CD8-positive, alpha-beta memory T cell (primary cell): ENCODE measurements at places on chromosomes 6 and 20. TPM values are rescaled to one million over a fixed set of nuclear protein-coding genes. Genes with fewer than 3 reads are reported as not detected.

- DNase-seq = no peak
Measured at GRCh38 chr20:513429-513828, 30.2 kb downstream of the CSNK2A1 start.

GRCh38 chr6:32603888-32604287 is 14.2 kb upstream of the HLA-DRB1 start:
- DNase-seq = no peak

DNA sequence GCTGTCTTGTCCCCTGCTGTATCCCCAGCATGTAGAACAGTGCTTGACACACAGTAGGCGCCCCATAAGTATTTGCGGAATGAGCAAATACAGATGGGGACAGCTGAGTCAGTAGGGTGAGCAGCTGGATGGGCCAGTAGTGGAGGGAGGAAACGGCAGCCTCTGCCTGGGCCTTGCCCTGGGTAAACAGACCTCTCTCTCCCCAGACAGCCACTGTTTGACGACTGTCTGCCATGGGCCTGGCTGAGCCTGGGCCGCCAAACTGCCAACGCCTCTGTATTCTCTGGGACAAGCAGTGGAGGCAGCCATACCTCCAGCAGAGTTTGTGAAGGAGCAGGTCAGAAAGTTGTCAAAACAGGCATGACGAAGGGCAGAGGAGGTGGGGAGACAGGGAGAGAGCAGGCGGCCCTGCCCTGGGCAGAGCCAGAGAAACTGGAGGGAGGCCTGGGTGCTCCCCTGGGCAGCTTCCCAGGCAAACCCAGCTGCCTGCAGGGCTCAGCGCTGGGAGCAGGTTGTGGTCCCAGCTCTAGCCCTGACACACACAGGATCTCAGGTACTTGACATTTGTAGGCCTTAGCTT is 15.2 kb downstream of the HNF4A start:
- no peak for DNase-seq

DNA sequence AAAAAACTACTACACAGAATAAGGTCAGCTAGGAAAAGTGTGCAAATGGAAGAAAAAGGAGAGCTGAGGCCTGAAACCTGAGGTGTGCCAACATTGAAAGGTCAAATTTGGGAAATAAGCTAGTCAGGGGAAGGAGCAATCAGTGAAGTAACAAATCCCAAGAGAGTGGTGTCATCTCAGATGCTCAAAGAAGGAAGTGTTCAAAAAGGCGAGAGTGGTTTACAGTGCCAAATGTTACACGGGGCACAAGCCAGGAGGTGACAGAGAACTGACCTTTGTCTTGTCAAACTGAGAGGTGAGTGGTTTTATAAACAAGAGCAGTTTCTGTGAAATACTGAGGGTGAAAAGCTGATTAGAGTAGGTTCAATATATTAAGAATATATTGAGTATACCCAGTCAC is 83.0 kb upstream of the TCF21 start:
- DNase-seq = no peak

PRL gene
- total RNA-seq = not detected

DNA sequence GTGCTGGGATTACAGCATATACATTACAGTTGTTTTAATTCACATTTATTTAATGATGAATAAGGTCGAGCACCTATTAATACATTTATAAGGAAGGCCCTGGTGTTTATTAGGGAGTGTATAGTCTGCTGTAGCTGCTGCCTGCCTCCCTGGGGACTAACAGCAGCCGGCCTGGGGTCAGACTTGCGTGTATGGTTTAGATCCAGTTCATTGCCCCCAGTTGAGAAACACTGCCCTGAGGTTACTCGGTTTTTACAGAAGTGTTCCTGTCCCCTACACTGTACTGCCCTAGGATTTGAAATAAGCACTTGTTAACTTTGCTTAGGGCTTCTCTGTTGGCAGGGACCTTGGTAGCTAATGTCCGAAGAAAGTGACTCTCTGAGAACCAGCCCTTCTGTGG is 4.0 kb downstream of the TTPAL start:
- DNase-seq = no peak

SLC22A2 gene
- total RNA-seq = not detected

GRCh38 chr6:116363759-116364158 is 7.0 kb upstream of the DSE start:
- no peak for DNase-seq

TMEM30A gene
- total RNA-seq = 54.8 TPM

DNA sequence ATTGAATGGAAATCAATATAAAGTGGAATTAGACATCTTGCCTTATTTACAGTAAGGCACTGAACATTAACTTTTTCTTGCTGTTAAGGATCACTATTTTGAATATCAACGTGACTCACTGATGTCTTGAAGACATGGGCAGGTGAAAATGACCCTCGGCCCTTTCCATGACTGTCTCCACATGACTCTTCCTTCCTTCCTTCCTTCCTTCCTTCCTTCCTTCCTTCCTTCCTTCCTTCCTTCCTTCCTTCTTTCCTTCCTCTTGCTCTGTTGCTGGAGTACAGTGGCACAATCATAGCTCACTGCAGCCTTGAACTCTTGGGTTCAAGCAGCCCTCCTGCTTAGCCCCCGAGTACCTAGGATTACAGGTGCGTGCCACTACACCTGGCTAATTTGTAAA is 52.2 kb upstream of the TOX2 start:
- no peak for DNase-seq

- no peak for DNase-seq
Measured at GRCh38 chr20:37411408-37412219, 65.7 kb downstream of the SRC start.

- DNase-seq = no peak
Measured at GRCh38 chr6:21591446-21591845, 2.1 kb upstream of the SOX4 start.

GRCh38 chr6:24972311-24972958 is 36.7 kb upstream of the RIPOR2 start:
- DNase-seq = no peak

GRCh38 chr6:17120019-17120418 is 18.2 kb downstream of the STMND1 start:
- no peak for DNase-seq

PABPC1L gene
- 61.1 TPM for total RNA-seq

- no peak for DNase-seq
Measured at GRCh38 chr20:12022126-12022525, 104.4 kb downstream of the BTBD3 start.

- DNase-seq = no peak
Measured at GRCh38 chr6:31609519-31610406, 5.3 kb upstream of the AIF1 start.

DNA sequence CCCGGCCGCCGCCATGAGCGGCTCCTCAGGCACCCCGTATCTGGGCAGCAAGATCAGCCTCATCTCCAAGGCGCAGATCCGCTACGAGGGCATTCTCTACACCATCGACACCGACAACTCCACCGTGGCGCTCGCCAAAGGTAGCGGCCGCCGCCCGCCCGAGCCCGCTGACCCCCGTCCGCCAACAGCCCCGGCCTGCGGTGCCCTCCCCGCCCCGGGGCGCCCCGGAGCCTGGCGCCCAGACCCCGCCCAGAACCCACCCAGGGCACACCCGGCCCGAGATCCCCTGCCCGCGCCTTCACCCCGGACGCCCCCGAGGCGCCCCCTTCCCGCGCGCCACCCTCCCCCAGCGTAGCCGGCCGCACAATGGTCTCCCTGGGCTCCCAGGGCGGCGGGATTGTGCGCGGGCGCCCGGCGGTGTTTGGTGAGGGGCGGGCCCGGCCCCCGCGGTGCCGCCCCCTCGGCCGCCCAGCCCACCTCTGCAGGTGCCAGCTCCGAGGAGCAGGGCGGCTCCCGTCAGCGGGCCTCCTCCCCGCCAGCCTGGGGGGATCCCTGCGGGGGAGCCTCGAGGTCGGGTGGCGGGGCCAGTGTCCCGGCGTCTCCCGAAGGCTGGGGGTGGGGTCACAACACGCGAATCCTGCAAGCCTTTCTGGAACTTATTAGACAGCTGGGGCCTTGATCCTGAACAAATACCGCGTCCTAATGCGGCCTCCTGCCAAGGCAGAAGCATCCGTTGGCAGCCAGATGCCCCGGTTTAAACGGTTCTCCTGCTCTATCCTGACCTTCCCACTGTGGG is 577 bp downstream of the LSM14B start:
- DNase-seq = peak; percentile 62

DNA sequence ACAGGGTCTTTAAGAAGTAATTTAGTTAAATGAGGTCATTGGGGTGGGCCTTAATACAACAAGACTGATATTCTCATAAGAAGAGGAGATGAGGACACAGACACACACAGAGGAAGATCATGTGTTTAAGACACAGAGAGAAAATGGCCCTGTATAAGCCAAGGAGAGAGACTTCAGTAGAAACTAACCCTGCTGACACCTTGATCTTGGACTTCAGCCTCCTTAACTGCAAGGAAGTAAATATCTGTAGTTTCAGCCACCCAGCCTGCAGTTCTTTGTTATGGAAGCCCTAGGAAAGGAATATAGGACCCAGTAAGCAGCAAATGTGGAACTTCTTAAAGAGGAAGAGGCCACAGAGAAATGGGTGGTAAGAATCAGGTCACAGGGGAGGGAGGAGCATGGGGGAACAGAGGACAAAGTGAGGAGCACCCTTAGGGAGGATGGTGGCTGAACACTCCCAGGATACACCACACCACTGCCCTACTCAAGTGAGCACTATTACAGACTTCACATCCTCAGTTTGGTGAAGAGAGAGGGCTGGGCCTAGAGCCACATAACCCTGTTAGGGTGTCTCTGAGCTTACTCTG is 762 bp downstream of the SIRPB1 start:
- no peak for DNase-seq

- DNase-seq = no peak
Measured at GRCh38 chr6:44672841-44673240, 285.3 kb downstream of the CDC5L start.

GRCh38 chr6:116876107-116876506 is 935 bp upstream of the RFX6 start:
- no peak for DNase-seq

BEND6 gene
- total RNA-seq = not detected

GRCh38 chr20:23492292-23492691 is 1.4 kb downstream of the CST8 start:
- DNase-seq = no peak

COL11A2 gene
- total RNA-seq = 0.69 TPM

- no peak for DNase-seq
Measured at GRCh38 chr6:47424436-47424836, 53.2 kb upstream of the CD2AP start.

GRCh38 chr6:33914645-33915044 is 110.8 kb upstream of the MLN start:
- DNase-seq = peak; percentile 66

DNA sequence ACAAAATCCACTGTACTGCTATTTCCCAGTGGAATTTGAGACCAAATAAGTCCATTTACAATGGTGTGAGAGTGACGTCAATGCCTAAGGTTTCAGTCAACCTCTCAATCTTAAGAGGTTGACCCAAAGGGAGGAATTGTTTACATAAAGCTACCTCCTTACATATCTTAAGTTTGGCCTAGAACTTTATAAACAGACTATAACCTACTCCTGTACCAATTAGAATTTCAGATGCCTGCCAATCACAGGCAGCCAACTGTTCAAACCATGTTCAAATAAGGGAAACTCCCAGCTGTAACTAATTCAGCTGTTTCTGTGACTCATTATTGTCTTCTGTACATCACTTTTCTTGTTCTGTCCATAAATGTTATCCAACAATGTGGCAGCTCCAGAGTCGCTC is 14.5 kb downstream of the LGSN start:
- no peak for DNase-seq

DNA sequence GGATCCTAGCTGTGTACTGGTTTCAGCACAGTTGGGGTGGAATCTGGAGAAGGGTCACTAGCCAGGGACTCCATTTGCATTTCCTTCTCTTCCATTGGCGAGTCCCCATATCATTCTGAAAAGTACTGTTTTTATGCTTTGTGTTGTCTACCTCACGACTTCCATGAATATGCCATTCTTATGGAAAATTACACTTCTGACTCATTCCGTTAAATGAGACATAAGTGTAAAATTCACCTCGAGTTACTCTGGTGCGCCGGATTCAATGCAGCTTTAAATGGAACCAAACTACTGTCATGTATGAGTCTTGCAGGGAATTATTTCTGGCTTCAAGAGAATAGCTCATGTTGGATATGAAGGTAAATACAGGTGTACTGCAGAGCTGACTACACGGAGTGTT is 99.2 kb downstream of the PDE7B start:
- no peak for DNase-seq

GRCh38 chr20:16675001-16675564 is 54.7 kb upstream of the SNRPB2 start:
- no peak for DNase-seq

DNA sequence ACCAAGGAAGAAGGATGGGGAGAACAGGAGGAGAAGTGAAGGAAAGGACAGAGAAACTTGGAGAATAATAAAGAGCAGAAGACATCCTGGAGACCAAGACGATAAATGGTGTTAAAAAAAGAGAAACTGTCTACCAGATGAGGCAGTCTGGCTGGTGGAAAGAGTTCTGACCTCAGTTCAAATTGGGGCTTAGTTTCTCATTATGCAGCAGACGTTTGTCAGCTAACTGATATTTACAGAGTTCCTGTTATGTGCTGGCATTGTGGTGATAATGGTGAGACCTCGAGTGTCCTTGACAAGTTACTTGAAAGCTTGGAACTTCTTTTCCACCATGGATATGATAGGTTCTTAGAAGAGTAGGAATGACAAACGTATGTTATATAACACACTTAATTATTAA is 142.7 kb downstream of the LRRC1 start:
- no peak for DNase-seq
